ENCODE measurements at places on chromosomes 4 and X.

DNA sequence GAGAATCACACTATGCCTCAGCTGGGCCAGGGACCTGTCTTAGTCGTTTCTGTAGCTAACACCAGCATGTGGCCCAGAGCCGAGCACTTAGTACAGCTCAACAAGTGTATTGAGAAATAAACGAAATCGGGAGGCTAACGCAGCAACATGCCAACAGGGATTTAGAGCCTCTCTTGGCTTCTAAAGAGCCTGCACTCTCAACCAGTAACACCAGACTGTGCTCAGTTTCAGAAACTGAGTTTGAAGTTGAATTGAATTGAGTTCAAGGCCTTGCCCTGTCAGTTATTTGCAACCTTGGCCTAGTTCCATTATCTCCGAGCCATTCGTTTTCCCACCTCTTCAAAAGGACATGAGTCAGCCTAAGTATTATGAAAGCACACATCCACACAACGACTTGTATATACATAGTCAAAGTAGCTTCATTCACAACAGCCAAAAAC, 71.3 kb upstream of the LDB2 start:
- DNase-seq: no peak

GRCh38 chr4:69026974-69027373, 69.3 kb upstream of the UGT2B7 start:
- no peak for DNase-seq

DNA sequence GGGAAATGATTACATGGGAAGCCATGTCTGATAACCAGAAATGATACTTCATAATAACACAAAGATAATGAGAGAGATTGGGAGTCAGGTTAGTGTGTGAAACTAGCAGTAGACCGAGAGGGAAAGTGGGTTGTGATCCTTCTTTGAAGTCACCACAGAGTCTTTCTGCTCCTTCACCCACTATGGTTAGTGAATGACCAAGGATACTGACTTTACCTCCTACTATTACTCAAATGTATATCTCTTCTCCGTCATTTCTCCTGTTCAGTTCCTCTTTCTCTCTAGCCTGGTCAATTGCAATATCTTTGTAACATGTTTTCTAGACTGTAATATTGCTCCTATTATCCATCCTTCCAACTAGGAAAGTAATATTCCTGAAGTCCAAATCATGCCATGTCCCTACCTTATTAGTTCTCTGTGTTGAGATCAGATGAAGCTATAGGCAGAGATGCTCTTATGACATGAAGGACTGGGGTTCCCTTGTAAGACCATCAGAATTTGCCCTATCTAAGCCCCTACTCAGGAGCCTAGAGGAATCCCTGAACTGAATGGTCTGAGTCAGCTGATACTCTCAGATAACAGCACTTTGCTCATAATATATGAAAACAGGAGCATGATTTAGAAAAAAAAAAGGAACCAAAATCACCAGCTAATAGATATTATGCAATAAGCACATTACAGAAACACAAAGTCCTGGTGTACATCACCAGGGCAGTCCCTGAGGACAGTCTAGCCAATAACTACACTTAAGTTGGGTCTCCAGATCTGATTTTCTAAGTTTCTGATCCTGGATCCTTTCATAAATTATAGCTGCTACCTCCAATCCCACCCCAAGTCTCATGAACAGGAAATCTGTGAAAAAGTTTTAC, 81.2 kb downstream of the SHROOM3 start:
- DNase-seq: no peak

- no peak for DNase-seq
Observed at GRCh38 chr4:185221491-185221890, 12.1 kb downstream of the SNX25 start.

- no peak for DNase-seq
Observed at GRCh38 chrX:42442745-42443144, 335.2 kb downstream of the PPP1R2C start.

- DNase-seq: no peak
Observed at GRCh38 chr4:169689681-169690080, 68.1 kb downstream of the HPF1 start.

GRCh38 chr4:81562093-81562492, 90.4 kb upstream of the RASGEF1B start:
- DNase-seq: no peak

GRCh38 chr4:145756244-145756643, 76.3 kb downstream of the C4orf51 start:
- DNase-seq: no peak

DNA sequence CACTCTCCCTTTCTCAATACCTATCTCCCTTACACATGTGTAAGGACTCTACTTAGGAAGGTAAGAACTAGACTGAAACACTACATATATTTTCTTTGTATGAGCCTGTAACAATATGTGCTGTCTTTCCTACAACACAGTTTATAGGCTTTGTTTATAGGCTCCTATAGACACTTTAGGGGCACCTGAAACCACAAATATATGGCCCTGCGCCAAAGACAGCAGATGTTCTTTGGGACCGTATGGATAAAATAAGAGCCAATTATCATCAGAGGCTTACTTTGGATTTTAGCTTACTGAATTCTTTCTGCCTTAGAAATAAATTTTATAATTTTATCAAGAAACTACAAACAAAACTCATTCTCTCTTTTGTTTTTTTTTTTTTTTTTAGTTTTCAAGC, 16.6 kb upstream of the CXCL3 start:
- DNase-seq: no peak

- DNase-seq: no peak
Observed at GRCh38 chrX:112643721-112644120, 36.0 kb downstream of the LHFPL1 start.

- no peak for DNase-seq
Observed at GRCh38 chr4:48247878-48248558, 21.6 kb downstream of the TEC start.

DNA sequence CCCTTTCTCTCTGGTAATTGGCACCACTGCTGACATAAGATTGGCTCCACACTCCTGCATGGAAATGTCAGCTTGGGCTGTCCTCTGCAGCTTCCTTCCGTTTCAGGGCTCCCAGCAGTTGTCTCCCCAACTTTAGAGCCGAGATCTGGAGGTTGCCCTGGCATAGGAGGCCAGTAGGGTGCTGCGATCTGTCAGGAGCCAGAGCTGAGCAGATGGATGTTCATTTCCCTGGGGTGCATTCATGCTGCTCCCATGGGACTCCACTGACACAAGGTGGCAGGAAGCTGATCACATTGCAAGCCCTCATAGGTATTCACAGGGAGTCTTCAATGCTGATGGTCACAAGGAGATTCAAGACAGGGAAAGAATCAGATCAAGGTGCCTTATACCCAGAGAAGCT, 116.6 kb upstream of the RAI2 start:
- DNase-seq: no peak

DNA sequence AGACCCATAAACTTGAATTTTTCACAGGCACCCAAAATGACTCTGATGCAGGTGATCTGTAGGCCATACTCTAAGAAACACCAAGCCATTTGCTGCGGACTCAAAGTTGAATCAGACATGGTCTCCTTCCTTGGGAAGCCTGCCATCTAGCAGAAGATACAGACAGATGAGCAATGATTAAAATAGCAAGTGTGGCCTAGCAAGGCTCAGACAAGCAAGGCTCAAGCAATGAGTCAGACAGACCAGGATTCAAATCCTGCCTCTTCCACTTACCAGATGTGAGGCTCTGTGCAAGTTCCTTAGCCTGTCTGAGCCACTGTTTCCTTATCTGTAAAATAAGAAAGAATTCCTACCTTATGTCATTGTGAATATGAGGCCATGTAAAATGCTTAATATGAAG, 2.3 kb downstream of the CCDC149 start:
- DNase-seq: no peak

DNA sequence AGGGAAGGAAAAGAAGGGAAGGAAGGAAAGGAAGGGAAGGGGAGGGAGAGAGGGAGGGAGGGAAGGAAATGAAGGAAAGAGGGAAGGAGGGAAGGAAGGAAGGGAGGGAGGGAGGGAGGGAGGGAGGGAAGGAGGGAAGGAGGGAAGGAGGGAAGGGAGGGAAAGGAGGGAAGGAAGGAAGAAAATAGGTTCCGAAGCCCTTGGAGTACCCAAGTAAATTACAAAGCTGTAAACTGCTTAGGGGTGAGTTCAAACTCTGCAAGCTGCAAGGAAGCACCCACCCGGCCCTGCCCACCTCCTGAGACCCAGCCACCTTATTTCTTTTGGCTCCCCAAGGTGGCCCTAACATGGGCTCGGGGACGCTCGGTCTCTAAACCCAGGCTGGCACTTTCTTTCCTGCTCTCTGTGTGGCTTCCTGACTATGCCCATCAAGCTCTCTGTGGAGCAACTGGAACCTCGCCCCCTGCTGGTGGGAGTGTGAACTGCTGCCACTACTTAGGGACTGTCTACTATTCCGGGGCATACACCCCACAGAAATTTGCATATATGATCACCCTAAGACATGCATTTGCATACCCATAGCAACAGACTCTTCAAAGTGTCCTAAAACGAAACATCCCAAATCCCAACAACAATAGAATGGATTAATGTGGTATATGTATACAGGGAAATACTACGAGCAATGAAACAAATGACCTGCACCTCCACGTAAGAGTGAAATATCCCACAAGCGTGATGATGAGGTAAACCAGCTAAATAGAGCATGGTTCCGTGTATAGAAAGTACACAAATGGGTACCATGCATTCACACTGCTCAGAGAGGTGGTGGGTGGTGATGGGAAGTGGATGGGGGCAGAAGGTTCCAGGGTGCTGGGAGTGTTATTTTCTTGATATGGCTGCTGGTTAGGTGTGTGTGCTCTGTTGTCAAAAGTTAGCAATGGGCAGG, 151.7 kb upstream of the TBL1X start:
- DNase-seq: no peak

DNA sequence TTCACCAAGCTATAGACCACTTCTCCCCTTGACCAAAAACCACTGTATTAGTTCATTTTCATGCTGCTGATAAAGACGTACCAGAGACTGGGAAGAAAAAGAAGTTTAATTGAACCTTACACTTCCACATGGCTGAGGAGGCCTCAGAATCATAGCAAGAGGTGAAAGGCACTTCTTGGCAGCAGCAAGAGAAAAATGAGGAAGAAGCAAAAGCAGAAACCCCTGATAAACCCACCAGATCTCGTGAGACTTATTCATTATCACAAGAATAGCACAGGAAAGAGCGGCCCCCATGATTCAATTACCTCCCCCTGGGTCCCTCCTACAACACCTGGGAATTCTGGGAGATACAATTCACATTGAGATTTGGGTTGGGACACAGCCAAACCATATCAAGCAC, 97.8 kb downstream of the DOCK11 start:
- DNase-seq: no peak

GRCh38 chr4:39068907-39069306, 6.9 kb downstream of the KLHL5 start:
- DNase-seq: no peak

- no peak for DNase-seq
Observed at GRCh38 chrX:110317061-110317819, 645 bp downstream of the AMMECR1 start.

DNA sequence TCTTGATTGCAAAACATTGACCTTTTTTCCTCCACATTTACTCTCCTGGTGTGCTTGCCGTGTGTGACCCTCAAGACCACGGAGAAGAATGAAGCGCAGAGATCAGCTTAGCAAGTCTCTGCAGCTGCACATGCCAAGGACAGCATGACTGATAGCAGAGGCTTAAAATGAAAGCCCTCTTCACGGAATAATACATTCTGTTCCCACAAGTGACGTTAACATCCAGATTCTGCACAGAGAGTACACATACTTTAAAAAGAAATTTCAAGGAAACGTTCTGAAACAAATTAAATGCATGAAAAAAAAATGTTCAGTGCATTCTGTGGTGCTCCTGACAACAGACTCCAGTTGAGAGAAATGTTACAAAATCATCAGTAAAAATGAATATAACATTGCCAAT, 60.9 kb downstream of the SLC7A11 start:
- DNase-seq: no peak

DNA sequence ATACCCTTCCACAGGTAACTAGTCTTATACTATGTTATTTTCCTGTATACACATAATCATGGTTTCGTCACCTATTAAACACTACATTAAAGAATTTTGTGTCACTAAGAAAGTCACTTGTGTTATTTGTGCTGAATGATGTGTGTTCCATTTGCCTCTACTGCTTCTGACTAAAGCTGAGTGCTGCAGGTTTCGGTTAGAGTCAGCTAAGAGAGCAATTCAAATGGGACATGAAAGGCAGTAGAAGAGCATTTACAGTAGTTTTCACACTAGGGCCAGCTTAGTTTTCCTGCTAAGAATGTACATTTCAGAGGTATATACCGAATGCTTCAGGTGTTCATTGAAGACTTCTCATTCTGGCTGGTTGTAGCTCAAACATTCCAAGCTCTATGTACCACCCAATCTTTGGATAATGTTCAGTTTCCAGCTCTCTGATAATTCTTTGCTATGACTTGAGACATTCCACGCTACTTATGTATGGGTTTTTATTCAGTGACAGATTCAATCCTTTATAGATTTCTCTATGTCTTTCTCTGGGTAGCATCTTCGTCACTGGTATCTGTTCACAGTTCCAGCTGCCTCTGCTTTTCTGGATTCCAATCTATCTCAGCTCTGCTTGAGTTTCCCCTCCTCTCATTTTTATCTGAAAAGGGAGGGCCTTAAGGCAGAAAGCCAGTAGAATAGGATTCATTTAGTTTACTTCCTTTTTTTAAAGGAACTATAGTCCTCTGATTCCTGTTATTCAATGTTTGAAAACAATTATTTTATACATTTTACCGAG, 164.4 kb downstream of the CXXC4 start:
- no peak for DNase-seq

DNA sequence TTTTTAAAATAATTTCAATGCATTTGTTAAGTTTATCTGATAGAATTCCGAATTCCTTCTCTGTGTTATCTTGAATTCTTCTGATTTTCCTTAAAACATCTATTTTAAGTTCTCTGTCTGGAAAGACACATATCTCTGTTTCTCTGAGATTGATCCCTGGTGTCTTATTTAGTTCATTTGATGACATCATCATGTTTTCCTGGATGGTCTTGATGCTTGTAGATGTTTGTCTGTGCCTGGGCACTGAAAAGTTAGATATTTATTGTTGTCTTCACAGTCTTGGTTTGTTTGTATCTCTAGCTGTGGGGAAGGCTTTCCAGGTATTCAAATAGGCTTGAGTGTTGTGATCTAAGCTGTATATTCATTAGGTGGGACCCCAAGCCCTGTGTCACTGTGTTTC, 1028.8 kb downstream of the GLUD2 start:
- no peak for DNase-seq

DNA sequence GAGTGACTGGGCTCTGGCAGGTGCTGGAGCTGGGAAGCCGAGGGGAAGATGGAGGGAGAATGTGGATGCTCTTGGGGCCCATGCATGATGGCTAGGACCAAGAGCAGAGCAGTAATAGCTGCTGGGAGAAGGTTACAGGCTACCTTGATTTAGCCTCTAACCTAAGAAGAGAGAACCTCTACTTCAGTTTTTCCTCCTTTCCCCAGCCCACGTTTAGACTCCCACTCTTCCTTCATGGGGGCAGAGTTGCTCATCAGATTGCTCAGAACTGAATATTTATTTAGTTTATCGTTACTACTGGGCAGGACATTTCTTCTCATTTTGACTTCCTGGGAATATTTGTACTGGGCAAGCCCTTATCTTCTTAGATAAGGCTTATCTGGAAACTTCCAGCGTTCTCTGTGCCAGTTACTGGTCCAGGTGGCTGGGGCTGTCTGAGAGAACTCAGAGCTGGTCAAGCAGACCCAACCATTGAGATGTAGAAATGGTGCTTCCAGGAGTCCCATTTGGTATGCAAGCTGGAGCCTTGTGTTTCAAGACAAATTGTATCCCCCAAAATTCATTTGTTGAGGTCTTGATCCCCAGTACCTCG, 442.9 kb upstream of the BOD1L1 start:
- no peak for DNase-seq
